Keratinocyte (primary cell): ENCODE measurements at places on chromosomes 7 and 10.

GRCh38 chr10:122186816-122187810 is 84.0 kb upstream of the BTBD16 start:
- H3K27me3 ChIP-seq, result no peaks in the 10 kb centered on the region
- H3K4me1 ChIP-seq, result peaks cover 5% of the 10 kb centered on the region
- no peaks in the 10 kb centered on the region for H3K36me3 ChIP-seq
- no peak overlapping the region for H3K4me3 ChIP-seq
- H3K27ac ChIP-seq, result no peak overlapping the region

- no peaks in the 10 kb centered on the region for H3K27me3 ChIP-seq
- no peak for DNase-seq
- H3K4me3 ChIP-seq, result no peak overlapping the region
- H3K36me3 ChIP-seq, result no peaks in the 10 kb centered on the region
- no peak overlapping the region for H3K27ac ChIP-seq
Measured at GRCh38 chr10:118926441-118926840, 103.1 kb upstream of the NANOS1 start.

DNA sequence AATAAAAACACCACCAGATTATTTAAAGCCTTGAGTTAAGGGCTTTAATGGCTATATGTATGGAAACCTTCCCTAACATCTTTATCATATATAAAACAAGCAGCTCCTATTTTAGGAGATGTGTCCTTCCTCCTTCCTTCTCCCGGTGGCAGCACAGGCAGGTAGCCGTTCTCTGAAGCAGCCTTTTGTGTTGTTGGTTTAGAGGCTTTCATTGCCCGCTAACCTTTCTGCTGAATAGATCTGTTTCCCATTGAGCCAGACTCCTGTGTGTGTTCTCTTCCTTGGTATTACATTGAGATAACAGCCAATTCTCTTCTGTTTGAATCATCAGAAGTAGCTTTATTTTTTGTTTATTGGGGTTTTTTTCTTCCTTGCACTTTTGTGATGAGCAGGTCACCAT is 131.3 kb downstream of the CACNB2 start:
- no peak overlapping the region for H3K27ac ChIP-seq
- no peaks in the 10 kb centered on the region for H3K4me1 ChIP-seq
- DNase-seq, result no peak

DNA sequence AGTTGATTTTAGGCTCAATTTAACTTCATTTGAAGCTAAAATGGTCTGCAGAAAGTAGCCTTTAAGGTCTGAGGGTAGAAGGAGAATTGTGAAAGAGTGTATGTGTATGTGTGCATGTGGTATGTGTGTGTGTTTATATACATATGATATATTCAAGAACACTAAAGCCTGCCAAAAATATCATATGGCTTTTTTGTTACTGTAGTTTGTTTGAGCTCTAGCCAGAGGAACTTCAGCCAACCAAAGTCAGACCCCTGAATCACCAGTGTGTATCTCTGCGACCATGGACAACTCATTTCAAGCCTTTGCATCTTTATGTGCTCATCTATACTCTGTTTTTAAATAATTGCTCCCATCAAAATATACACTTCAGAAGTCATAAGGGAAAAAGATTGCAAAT is 58.4 kb upstream of the HDAC9 start:
- H3K36me3 ChIP-seq, result no peaks in the 10 kb centered on the region
- no peaks in the 10 kb centered on the region for H3K4me1 ChIP-seq
- H3K27ac ChIP-seq, result no peak overlapping the region

DNA sequence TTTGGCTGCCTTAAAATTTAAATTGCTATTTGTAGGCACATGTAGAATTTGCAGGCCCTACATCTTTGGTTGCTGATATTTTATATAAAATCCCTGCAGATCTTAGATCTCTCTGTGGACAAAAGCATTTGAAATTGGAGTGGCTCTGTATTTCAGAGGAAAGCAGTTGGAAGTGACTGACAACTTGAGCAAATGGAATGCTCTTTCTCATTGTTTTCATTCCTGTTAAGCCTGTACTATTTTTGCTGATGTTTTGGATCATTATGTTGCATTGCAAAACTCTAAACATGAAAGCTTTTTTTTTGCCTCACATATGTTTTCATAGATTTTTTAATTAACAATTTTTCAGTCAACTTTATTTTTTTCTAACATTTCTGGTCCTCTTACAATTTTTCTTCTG is 251.2 kb upstream of the MDFIC start:
- no peak overlapping the region for H3K4me3 ChIP-seq
- no peaks in the 10 kb centered on the region for H3K27me3 ChIP-seq
- no peak overlapping the region for H3K27ac ChIP-seq
- no peaks in the 10 kb centered on the region for H3K4me1 ChIP-seq

- no peak overlapping the region for H3K4me3 ChIP-seq
- H3K36me3 ChIP-seq, result no peaks in the 10 kb centered on the region
- no peak for DNase-seq
- no peaks in the 10 kb centered on the region for H3K27me3 ChIP-seq
Measured at GRCh38 chr10:115846528-115846927, 426.5 kb downstream of the GFRA1 start.

- no peak overlapping the region for H3K4me3 ChIP-seq
- no peaks in the 10 kb centered on the region for H3K27me3 ChIP-seq
- H3K36me3 ChIP-seq, result no peaks in the 10 kb centered on the region
- no peaks in the 10 kb centered on the region for H3K4me1 ChIP-seq
- H3K27ac ChIP-seq, result no peak overlapping the region
Measured at GRCh38 chr7:86201767-86202166, 441.9 kb upstream of the GRM3 start.

- H3K27ac ChIP-seq, result no peak overlapping the region
- H3K4me3 ChIP-seq, result no peak overlapping the region
- H3K4me1 ChIP-seq, result peaks cover 5% of the 10 kb centered on the region
- DNase-seq, result no peak
- H3K36me3 ChIP-seq, result no peaks in the 10 kb centered on the region
Measured at GRCh38 chr7:19119870-19120486, 2.5 kb upstream of the TWIST1 start.

- no peaks in the 10 kb centered on the region for H3K36me3 ChIP-seq
- H3K4me1 ChIP-seq, result no peaks in the 10 kb centered on the region
- no peak overlapping the region for H3K4me3 ChIP-seq
- DNase-seq, result no peak
- no peak overlapping the region for H3K27ac ChIP-seq
Measured at GRCh38 chr7:110987127-110987693, 103.7 kb upstream of the LRRN3 start.

DNA sequence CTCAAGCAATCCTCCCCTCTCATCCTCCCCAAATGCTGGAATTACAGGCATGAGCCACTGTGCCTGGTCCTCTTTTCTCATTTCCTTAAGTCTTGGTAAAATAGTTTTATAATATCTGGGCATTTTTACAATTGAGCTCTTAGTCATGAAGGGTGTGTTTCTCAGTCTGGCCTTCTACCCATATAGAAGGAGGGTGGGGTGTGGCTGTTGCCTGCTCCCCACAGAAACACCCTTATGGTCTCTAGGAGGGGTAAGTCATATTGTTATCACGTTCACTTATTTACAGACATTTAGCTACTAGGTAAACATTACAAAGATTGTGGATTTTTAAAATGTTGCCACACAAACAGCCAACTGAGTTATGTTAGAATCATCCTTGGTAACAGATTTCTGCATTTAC is 6.7 kb upstream of the OTUD1 start:
- no peak for DNase-seq
- peaks cover 12% of the 10 kb centered on the region for H3K4me1 ChIP-seq
- H3K27ac ChIP-seq, result peak overlapping the region; percentile 45
- no peaks in the 10 kb centered on the region for H3K27me3 ChIP-seq
- no peak overlapping the region for H3K4me3 ChIP-seq

DNA sequence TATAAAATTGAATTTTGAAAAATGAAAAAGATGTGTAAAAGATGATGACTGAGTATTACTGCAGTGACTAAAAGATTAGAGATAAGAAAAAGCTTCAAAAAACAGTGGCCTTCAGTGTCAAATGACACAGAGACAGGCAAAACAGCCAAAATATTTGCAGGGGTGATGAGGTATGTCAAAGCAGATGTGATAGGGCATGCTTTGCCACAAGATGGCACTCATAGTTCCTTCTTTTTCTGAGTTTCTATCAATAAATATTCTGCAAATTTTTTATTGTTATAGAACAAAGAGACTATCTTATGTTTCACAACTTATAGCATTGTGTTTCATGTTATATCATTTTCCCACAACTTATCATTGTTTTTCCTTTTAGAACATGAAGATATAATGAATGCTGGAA is 344.1 kb upstream of the HPS1 start:
- no peak overlapping the region for H3K4me3 ChIP-seq
- H3K36me3 ChIP-seq, result no peaks in the 10 kb centered on the region
- no peak for DNase-seq
- no peaks in the 10 kb centered on the region for H3K4me1 ChIP-seq

- no peaks in the 10 kb centered on the region for H3K4me1 ChIP-seq
- no peak overlapping the region for H3K4me3 ChIP-seq
- H3K27me3 ChIP-seq, result no peaks in the 10 kb centered on the region
- no peaks in the 10 kb centered on the region for H3K36me3 ChIP-seq
- no peak for DNase-seq
- H3K27ac ChIP-seq, result no peak overlapping the region
Measured at GRCh38 chr7:25361863-25362262, 133.6 kb upstream of the NPVF start.

GRCh38 chr10:131453721-131454634 is 142.5 kb upstream of the TCERG1L start:
- H3K4me3 ChIP-seq, result no peak overlapping the region
- no peak overlapping the region for H3K27ac ChIP-seq
- DNase-seq, result no peak

- no peak overlapping the region for H3K4me3 ChIP-seq
- no peaks in the 10 kb centered on the region for H3K36me3 ChIP-seq
- no peaks in the 10 kb centered on the region for H3K27me3 ChIP-seq
- H3K4me1 ChIP-seq, result no peaks in the 10 kb centered on the region
Measured at GRCh38 chr7:142862351-142862750, 7.5 kb downstream of the EPHB6 start.

DNA sequence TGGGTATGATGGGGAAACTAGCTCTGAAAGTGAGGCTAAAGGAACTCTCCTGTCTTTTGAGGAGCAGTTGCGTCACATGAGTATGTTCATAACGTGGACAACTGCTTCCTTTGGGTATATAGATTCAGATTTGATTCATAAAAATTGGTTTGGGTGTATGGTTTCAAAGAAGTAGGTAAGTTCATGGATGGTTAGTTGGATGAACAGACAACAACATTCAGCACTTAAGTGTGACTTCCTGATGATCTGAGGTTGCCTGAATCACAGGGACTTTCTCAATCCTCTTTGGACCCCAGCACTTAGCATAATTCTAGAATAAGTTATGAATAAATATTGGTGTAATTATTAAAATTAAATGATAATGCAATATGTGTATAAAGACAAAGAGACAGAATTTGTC is 43.4 kb downstream of the MACC1 start:
- H3K36me3 ChIP-seq, result peaks cover 4% of the 10 kb centered on the region
- no peak overlapping the region for H3K27ac ChIP-seq
- H3K27me3 ChIP-seq, result no peaks in the 10 kb centered on the region
- no peak overlapping the region for H3K4me3 ChIP-seq

DNA sequence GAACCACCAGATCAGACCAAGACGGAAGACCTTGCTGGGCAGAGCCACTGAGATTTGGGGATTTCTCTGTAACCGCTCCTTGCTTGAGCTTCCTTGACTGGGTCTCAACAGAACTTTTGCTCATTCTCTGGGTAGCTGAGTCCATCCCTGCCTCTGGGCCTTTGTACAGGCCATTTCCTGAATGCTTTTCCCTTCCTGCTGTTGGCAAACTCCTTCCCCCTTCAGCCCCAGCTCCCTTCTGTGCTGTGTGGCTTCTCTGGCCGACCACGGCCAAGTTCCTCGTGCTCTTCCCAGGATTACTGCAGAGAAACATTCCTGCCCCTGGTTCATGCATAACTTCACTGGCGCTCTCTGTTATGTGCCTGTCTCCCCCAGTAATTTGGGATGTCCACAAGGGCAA is 150.5 kb upstream of the GPR26 start:
- no peak overlapping the region for H3K27ac ChIP-seq
- no peak overlapping the region for H3K4me3 ChIP-seq
- no peaks in the 10 kb centered on the region for H3K4me1 ChIP-seq
- no peaks in the 10 kb centered on the region for H3K36me3 ChIP-seq

DNA sequence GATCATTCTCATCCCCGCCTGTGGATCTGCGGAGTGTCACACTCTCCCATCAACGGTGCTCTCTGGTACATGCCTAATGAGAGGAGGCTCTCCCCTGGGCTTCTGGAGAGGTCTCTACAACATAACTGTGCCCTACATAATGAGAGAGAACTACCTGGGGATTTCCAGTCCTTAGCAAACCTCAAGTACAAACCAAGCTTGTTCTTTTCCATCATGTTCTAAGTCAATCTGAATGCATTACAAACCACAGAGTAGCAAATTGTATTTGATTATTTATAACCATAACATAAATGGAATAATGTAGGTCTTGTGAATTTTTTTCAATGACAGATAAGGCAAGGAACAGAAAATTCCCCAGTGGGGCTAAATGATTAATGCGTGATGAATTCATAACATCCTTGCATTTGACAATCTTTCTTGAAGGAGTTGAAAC is 412.4 kb upstream of the NRP1 start:
- no peak for DNase-seq
- no peaks in the 10 kb centered on the region for H3K36me3 ChIP-seq
- H3K4me1 ChIP-seq, result no peaks in the 10 kb centered on the region
- H3K27ac ChIP-seq, result no peak overlapping the region
- no peaks in the 10 kb centered on the region for H3K27me3 ChIP-seq

DNA sequence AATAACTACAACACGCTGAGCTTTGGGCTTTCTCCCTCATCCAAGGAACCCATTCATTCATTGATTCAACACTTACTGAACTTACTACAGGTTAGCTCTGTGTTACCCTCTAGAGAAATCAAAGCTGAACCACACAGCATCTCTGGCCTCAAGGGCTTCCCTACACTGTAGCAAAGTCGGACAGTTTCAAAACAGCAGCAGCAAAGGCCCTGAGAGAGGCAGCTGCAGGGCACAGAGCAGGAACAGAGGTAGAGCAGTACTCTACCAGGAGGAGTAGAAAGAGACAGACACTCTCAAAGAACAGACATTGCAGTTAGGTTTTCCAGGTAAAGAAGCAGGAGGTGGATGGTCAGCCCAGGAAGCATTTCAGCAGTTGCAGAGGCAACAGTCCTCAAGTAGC is 16.1 kb downstream of the DOCK4 start:
- peaks cover 32% of the 10 kb centered on the region for H3K4me1 ChIP-seq
- no peak for DNase-seq
- H3K27me3 ChIP-seq, result no peaks in the 10 kb centered on the region
- no peak overlapping the region for H3K27ac ChIP-seq
